Cortex of kidney (tissue), 1 donor: ENCODE measurements at places on chromosomes 5 and 9.

- no peak for DNase-seq
These were observed 433.9 kb upstream of the SLC30A5 start for GRCh38 chr5:68659881-68660280.

DNA sequence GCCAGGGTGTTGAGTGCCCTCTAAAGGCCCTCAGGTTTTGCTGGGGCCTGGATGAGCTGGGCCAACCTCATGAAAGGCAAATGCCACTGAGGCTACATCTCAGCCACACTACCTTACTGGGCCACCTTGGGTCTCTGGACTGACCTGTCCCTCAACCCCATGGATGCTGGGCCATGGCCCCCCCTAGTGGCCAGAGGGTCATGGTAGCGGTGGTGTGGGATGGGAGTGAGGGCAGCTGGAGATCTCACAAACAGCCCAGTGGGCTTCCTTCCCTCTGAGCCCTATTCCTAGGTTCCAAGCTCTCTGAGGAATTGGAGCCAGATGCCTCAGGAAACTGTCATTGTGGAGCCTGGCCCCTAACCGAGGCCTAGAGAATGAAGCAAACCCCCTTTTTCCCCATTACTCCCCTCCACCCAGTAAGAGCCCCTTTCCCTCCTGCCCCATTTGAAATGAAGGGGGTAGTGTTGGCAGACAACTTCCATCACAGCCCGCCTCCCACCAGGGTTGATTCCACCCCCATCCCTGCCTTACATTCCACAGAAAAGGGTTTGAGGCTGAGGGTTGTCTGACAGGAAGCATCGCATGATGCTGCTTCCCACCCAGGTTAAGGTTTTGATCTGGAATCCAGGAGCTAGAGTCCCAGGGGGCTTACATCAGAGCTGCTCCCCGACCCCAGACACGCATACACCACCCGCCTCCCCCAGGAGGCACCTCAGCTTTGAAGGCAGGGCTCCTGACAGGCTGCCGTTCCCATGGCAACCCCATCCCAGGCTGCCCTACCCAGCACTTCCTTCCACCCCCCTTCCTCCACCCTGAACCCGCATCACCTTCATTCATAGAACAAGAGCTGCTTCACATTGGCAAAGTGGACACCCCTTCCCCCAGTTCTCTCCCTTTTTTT lies 63.9 kb downstream of the PCDH1 start:
- no peak for DNase-seq

GRCh38 chr5:134949316-134949715 lies 18.4 kb upstream of the CATSPER3 start:
- no peak for DNase-seq

GRCh38 chr5:106014262-106014661 lies 1656.5 kb downstream of the EFNA5 start:
- no peak for DNase-seq

GRCh38 chr9:132412089-132412488 lies 2.1 kb downstream of the CFAP77 start:
- DNase-seq, result no peak

DNA sequence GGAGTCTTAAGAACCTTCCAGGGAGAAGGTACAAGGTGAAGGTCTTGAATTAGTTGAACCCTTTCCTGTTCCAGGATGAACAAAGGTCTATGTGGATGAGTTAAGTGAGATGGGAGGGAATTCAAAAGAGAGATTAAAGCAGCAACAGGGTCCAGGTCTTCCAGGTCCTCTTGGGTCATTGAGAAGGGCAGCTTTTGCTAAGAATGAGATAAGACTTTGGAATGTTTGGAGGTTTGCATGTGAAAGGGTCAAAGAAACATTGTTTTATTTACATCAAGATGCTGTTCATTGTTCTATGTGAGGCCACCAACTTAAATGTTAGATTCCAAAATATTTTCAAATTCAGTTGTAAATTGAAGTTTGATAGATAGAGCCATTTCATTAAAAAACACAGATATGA lies 463.9 kb downstream of the ANXA1 start:
- no peak for DNase-seq

GRCh38 chr5:118511846-118512245 lies 476.5 kb downstream of the DTWD2 start:
- DNase-seq, result no peak

DNA sequence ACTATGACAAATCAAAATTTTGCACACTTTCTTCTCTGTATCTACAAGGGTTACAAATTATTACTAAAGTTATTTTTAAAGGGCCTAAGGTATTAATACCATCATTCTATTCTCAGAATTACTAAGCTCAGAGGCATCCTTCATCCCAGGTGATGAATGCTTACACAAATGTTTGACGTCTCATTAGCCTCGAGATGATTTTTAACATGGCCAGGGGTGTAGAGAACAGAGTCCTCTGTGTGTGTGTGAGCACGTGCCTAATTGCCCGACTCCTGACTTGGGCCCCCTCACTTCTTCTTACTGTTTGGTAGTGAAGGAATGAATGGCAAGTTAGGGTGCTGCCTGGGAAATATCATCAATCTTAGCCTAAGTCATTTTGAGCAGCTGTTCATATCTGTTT lies 221.1 kb downstream of the ENC1 start:
- DNase-seq, result no peak

DNA sequence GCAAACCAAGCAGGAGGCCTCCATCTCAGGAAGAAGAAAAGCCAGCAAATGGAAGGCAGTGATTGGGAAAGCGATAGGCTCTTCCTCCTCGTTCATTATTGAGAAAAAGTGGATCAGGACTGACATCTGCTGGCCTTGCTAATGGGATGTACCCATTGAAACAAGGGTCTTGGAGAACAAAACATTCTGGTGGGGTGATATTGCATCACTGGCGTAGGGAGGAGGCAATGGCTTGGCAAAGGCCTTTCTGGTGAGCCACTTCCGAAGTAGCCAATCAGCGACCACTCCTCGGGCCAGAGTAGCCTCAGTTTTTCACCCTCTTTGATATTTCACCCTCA lies 86.7 kb upstream of the NFIB start:
- DNase-seq, result no peak

GRCh38 chr9:126490871-126491567 lies 122.7 kb upstream of the LMX1B start:
- no peak for DNase-seq

GRCh38 chr5:117889596-117889995 lies 1098.8 kb downstream of the DTWD2 start:
- no peak for DNase-seq

GRCh38 chr5:13735691-13736090 lies 208.8 kb downstream of the DNAH5 start:
- no peak for DNase-seq

GRCh38 chr9:70514273-70514672 lies 99.8 kb upstream of the KLF9 start:
- no peak for DNase-seq

DNA sequence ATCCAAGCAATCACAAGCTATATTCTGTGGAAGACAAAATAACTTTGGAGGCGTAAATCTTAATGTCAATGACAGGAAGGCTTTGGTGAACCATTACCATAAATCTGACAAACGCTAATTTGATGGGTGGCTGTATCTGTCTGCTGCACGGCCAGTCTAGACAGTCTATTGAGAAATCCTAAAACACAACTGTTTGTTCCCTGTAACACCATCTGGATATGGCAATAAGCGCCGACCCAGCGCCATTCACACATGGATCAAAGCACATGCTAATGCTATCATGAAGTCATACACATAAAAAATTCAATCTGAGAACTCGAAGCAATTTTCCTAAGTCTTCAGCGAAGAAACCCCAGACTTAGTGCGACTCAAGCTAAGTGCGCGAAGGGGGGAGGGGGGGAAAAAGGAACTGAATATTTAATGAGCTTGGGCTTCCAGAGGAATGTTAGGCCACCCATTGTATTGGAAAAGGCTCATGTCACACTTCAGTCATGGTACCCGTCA lies 95.1 kb downstream of the ARL15 start:
- no peak for DNase-seq

- no peak for DNase-seq
These were observed 244.1 kb downstream of the ADGRV1 start for GRCh38 chr5:90802474-90803317.

DNA sequence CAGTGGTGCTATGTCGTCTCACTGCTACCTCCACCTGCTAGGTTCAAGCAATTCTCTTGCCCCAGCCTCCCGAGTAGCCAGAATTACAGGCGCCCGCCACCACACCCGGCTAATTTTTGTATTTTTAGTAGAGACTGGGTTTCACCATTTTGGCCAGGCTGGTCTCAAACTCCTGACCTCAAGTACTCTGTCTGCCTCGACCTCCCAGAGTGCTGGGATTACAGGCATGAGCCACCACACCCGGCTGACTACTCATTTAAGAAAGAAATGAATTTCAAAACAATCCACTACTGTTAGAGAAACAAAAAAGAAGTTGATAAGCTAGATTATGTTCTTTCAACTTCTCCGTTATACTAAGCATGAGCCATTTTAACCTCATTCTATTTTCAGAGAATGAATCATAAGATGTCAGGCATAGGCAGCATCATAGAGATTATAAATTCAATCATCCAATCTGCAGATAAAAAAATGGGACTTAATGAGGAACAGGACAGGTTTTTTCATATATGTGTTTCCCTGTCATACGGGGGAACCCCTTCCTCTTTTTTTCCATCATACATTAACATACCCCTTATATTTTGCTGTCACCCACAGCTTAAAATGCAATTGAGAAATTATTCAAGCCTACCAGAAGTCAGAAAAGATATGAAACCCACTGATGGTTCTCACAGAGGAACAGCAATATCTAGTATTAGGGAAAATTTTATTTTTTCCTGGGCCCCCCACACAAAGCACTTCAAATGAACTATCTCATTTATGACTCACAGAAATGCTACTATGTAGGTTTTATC lies 26.5 kb upstream of the ADRB2 start:
- DNase-seq, result no peak

GRCh38 chr9:87160148-87161102 lies 213.1 kb upstream of the GAS1 start:
- no peak for DNase-seq

DNA sequence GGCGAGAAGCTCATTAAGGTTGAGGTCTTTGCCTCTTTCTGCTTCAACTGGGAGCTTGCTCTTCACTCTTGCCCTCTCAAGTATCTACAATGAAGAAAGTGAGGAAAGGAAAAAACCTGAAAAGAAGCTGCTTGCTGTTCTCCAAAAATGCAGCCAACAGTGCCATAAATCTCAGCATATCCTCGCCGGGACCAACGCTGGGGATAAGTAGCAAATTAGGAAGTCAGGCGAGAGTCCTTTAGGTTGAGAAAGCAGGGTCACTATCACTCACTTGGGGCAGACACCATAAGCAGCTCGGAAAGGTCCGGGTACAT lies 399 bp downstream of the NUP155 start:
- no peak for DNase-seq

- no peak for DNase-seq
These were observed 269.5 kb downstream of the AUH start for GRCh38 chr9:91092214-91092613.

DNA sequence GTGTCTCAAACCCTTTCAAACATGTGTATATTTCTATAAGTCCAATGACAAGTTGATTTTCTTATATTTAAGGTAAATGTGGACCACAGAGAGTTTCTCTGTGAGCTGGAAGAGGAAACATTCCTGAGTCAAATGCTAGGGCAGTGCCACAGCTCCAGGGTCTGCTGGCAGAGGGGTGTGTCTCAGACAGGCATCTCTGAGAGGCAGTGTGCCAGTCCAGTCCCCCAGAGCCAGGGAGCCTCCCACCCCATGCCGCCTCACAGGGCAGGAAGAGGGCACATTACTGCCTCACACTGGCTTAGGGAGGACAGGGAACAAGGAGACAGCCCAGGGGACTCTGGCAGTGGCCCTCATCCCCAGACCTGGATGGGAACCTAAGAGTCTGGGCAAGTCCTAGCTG lies 120.2 kb downstream of the TENT4A start:
- no peak for DNase-seq

- no peak for DNase-seq
These were observed 76.0 kb upstream of the CD180 start for GRCh38 chr5:67272453-67273130.

DNA sequence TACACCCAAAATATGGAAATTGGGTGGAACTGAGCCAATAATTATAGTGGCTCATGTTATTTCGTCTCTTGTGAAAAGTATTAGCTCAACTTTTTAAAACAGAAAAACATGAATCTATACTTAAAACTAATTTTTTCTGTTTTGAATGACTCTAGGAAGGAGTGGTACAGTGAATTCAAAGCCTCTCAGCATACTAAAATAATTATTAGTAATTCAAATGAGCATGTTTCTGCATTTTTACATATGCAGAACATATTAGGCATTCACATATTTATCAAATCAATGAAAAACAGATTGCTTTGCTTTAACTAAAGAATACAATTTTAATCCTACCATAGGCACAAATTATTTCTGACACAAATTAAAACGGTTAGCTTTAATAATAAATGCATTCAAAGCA lies 54.3 kb downstream of the CSNK1A1 start:
- no peak for DNase-seq

GRCh38 chr5:74919487-74919886 lies 53.3 kb upstream of the FAM169A start:
- DNase-seq, result no peak

DNA sequence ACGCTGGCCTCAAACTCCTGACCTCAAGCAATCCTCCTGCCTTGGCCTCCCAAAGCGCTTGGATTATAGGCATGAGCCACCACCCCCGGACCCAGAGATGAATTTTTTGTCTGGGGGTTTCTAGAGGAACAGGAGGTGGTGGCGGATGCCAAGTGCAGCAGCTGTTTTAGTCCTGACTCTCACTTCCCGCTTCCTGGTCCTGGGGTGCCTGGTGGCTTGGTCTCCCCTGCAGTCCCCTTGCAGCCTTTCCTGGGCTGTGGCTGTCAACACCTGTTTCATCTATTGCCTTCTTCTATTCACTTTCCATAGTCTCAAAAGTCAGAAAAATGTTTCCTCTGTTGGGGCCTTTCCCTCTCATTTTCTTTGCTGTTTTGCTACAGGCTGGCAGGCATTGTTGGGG lies 6.5 kb upstream of the NHP2 start:
- no peak for DNase-seq

DNA sequence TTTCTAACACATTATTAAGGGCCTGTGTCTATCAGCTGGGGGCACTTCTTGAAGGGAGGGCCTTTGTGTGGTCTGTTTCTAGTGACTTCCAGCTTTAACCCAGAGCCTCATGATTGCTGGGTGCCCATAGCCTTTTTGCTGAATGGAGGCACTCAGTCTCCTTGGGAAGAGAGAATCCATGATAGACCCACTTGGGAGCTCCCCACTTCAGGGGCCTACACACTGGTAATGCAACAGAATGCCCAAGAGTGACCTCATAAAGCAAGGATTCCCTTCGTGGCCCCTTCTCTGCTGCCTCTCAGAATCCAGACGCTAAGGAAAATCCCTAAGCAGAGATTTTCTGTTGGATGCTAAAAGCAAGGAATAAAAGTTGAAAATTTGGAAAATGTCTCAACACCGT lies at the start of gene CATSPER3:
Gene CATSPER3, plus strand, starts transcription at position 301 of the 400 bp plus-strand sequence. Its CDS starts 85 bp downstream, at position 386.
- DNase-seq, result no peak

GRCh38 chr9:118463419-118463818 lies 759.2 kb downstream of the TLR4 start:
- no peak for DNase-seq
